ENCODE measurements at places on chromosomes 5 and 9.
A peak's percentile ranks its signal among the peaks of the same experiment; 100 is the strongest.

GRCh38 chr5:80409367-80409966 lies 1.6 kb downstream of the ZFYVE16 start:
- peak; percentile 57 for DNase-seq

- no peak for DNase-seq
Observed at GRCh38 chr5:27491047-27491446, 452.7 kb upstream of the CDH9 start.

GRCh38 chr5:166651234-166651633 lies 1640.2 kb upstream of the WWC1 start:
- DNase-seq, result no peak

- peak; percentile 11 for DNase-seq
Observed at GRCh38 chr5:41869151-41869723, 988 bp downstream of the OXCT1 start.

DNA sequence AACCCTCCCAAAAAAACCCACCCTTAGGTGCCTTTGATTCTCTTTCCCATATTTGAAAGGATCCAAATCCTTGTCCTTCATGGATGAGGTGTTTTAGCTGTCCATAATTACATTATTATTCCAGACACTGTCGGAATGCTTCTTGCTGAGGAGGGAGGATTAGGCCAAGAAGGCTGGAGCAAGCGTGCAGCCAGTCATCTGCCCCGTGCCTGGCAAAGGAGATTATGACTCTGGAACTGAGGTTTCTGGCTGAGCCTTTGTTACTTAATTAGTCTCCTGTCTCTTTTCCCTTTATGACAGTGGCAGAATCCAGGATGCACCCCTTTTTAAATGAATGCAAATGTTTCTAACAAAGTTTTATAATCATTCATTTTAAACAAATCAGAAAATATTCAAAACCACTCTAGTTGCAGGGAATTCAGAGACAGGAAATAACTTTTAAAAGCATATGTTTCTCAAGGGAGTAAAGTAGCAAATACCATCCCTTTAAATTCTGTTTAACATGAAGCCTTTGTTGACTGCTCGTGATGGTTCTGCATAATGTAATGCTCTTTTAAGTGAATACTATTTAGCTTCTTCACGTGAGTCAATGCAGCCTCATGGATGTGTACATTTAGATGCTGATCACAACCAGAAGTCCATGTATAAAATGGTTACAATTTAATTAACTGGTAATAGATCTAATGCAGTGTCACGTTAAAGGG lies 69.8 kb downstream of the GALNT10 start:
- DNase-seq, result no peak

DNA sequence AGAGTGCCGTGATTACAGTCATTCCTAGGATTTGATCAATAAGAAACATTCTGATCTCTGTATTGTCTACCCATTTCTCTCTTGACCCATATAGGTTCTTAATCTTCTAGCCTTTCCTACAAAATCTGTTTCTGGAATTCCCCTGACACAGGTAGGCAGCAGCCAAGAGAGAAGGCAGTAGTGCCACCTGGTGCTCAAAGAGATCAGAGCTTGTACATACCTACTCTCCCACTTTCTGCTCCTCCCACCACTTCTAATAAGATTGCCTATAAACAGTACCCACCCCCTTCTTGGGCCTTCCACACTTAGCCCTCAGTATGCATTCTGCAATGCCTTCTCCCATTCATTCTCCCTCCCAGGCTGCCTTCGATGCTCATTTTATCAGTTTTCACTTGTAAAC lies 117.4 kb upstream of the RORB start:
- peak; percentile 1 for DNase-seq

DNA sequence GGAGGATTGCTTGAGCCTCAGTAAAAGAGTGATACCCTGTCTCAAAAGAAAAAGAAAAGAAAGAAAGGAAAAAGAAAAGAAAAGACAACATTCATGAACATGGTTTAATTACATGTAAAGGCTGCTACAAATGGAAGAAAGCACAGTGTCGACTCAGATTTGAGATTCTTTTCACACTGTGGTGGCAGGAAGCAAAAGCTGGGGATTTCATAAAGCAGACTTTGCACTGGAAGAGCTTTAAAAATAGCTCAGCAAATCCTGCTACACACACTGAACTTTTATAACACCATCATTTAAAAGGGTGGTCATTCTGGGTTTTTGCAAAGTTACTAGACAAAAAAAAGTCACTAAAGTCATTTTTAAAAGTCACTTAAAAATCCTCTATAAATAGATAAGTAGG lies 140.8 kb downstream of the CEMIP2 start:
- DNase-seq, result no peak

DNA sequence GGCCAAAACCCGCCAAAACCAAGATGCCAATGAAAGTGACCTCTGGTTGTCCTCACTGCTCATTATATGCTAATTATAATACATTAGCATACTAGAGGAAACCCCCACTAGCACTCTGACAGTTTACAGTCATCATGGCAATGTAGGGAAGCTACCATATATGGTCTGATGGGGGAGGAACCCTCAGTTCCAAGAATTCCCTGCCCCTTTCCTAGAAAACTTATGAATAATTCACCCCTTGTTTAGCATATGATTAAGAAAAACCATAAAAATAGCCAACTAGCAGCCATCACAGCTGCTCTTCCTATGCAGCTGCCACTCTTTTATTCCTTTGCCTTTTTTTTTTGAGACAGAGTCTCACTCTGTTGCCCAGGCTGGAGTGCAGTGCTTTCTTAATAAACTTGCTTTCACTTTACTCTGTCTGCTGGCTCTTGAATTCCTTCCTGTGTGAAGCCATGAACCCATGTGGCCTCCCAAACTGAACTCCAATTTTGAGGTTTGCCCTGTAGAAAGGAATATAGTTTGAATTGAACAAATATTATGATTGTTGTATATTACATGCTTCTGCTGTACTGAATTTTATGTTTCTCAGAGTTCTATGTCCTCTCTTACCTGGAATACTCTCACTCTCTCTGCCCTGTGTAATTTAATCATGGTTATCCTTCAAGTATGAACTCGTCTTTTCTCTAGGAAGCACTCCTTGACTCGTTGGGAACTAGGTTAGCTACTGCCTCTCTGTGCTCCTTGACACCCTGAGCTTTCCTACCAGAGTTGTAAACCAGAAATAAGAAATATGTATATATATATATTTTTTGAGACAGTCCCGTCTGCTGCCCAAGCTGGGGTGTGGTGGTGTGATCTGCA lies 59.8 kb downstream of the KIAA1958 start:
- DNase-seq, result no peak

DNA sequence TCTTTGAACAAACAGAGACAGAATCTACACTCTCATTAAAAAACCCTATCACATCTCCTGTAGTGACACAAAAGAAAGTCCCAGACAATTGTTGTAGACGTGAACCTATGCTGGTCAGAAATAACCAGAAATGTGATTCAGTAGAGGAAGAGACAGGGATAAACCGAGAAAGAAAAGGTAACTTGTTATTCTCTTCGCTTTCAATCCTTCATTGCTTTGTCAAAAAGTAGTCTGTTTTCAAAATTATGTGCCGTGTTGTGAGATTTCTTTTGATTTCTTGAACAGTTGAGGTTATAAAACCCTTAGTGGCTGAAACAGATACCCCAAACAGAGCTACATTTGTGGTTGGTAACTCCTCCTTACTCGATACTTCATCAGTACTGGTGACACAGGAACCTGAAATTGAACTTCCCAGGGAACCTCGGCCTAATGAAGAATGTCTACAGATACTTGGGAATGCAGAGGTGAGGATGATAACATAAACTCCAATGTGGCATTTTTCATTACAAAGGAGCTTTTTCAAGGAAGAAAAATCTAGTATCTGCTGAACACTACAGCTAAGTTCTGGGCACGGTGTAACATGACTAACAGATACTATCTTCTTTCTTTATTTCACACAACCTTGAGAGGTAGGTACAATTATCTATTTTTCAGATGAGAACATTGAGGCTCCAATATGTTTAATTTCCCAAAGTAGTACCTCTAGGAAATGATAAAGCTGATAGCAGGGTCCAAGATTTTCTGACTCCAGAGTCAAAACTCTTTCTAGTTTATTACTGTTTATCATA lies 14.3 kb downstream of the HMGCR start:
- DNase-seq, result no peak

GRCh38 chr9:128416014-128416413 lies 4.6 kb upstream of the CERCAM start:
- DNase-seq, result no peak

- DNase-seq, result no peak
Observed at GRCh38 chr5:16025681-16026080, 153.9 kb downstream of the MARCHF11 start.

GRCh38 chr5:33010846-33011245 lies 299.7 kb downstream of the NPR3 start:
- no peak for DNase-seq

GRCh38 chr9:36316611-36317317 lies 58.5 kb upstream of the GNE start:
- peak; percentile 98 for DNase-seq

Data from globus pallidus (tissue), 1 donor.